ENCODE measurements at places on chromosomes 16 and 17.

DNA sequence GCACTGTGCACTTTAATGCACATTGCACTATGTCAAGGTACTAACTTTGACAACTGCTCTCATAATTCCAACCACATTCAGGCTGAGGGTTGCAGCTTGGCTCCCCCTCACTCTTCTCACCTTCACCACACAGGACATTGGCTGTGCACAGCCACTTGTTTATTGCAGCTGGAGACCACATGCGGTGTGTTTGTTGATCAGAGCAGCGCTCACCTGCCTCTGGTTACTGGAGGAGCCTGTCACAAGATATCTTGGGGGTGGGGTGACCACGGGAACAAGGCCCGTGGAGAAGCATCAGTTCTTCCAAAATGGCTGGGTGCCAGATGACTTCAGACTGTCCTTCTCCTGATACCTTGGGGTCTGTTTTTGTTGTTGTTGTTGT is 10.6 kb upstream of the CCL5 start:
- no peak for DNase-seq

- peak; percentile 18 for DNase-seq
These were observed 27.9 kb upstream of the OR4D1 start for GRCh38 chr17:58120195-58120822.

DNA sequence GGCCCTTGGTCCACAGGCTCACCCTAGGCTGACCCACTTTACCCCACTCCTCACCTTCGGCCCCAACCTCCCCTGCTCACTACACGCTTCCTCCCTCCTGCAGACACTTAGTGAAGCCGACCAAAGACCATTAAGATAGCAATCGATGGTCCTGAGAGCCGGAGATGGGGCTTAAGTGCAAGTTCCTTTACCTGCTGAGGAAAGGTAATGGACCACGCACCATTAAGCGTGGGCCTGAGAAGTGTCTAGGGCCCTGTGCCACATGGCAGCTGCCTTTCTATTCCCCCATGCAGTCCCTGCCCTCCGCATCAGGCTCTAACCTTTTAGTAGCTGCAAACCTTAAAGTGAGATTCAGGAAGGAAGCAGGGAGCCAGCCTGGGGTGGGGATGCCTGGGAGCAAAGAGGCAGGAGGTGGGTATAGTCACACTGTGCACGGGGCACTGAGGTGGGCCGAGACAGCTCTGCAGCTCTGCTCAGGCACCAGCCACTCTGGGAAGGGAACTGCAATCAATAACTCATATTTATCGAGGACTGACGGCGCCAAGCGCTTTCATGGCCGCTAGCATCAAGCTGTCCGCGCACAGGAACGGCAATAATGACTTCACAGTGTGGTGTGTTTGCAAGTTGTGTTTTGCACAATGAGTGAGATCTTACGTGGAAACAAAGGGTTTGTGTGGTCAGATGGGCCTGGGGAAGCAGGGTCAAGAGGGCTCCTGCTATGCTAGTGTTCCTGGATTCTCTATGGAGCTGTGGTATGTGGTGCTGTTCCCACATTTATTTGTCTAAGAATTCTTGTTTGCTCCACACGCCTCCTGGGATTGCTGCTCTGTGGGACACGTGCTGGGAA is 84.9 kb upstream of the CDC42EP4 start:
- no peak for DNase-seq

- DNase-seq, result no peak
These were observed 942 bp downstream of the LDAF1 start for GRCh38 chr16:21159281-21159951.

- DNase-seq, result no peak
These were observed 32.4 kb downstream of the XPO6 start for GRCh38 chr16:28179354-28179753.
